Adrenal gland (tissue), 19 donors: ENCODE measurements at places on chromosomes 1 and 21. TPM values are rescaled to one million over a fixed set of nuclear protein-coding genes. Genes with fewer than 3 reads are reported as not detected.

Gene OR2T29
- not detected for total RNA-seq

Gene C1orf210
- not detected for total RNA-seq

Gene OR2T11
- total RNA-seq, result not detected

Gene GRIK1
- total RNA-seq, result 17.2 TPM

Gene GIPC2
- total RNA-seq, result 30.9 TPM

Gene TMEM200B
- 5.2 TPM for total RNA-seq

GRCh38 chr1:3642919-3643675, 6.8 kb downstream of the WRAP73 start:
- DNase-seq, result no peak

GRCh38 chr1:198678301-198678836, 39.5 kb downstream of the PTPRC start:
- DNase-seq, result no peak

DNA sequence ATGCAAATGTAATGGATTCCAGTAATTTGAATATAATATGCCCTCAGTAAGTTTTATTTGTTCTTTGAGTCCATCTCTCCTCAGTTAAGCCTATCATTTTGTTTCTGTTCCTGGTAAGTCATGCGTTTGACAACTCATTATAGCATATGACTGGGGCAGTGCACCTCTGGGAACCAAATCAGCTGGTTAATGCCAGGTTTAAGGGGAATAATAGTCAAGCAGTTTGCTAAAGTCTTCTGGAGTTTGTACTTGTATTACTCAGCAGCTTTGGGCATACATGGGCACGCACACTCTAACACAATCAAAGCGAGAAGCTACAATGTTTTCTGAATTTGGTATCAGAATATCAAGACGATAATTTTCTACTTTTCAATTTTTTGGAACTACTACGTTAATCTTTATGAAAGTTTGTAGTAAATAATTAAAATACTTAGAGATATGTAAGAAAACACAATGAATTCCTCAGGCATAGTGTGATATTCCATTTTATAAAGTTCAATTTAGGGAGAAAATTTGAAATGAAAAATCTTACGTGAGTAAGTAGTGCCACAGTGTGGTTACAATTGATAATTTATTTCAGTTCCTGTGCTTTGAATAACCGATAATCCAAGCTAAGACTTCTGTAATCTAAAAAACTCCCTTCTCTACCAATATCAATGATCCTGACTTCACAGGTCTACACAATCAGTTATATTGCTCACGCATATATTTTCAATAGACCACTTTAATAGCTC, 43.8 kb upstream of the KCTD3 start:
- no peak for DNase-seq

DNA sequence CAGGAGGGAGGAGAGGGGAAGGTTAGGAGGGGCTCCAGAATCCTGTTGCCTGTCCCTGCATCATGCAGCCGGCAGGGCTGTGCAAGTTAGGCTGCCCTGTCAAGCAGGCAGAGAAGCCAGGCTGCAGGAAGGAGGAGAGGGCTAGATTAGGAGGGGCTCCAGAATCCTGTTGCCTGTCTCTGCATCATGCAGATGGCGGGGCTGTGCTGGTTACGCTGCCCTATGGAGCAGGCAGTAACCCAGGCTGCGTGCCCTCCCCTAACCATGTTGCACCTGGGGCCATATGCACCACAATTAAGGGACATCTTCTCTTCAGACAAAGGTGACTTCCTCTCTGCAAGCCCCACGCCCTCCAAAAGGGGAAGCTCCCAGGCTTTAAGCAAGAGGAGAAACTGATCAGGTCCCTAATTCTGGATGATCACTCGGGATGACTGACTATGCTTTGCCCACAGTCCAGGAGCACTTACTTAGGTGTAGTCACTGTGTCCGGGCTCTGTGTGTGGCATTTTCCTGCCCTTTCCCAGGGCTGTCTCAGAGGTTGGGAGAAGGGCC, 457.4 kb downstream of the SETD4 start:
- no peak for DNase-seq

- DNase-seq, result no peak
Measured at GRCh38 chr1:203143641-203144040, 16.1 kb downstream of the ADORA1 start.

DNA sequence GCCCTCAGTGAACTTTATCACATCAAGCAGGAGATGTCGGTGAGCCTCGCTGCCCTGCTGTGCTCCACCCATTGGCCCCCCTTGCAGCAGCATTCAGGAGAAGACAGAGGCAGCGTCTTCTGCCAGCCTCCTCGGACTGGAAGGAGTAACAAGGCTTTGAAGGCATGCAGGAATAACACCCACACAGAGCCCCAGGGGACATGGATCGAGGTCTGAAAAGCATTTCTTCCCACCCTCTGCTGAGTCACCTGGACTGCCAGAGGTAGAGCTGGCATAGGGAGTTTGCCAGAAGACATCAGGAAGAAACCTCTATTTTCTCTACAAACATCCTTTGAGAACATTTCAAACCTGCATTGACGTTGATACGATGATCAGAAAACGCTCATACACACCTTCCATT, 42.9 kb downstream of the COL18A1 start:
- DNase-seq, result no peak

DNA sequence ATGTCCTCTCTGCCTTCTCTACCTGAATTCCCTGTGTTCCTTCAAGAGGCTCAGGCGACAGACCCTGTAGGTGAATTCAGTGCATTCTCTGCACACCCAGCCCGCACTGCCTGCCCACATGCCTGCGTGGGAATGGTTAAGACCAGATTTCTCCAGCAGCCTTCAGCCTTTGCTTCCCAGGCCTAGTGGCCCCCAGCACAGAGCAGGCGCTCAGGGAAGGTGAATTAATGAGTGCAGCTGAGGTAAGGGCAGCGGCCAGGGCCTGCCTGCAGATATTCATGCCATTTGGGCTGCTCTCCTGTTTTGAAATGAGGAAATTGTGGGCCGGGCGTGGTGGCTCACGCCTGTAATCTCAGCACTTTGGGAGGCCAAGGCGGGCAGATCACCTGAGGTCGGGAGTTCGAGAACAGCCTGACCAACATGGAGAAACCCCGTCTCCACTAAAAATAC, 45.5 kb downstream of the IER5 start:
- no peak for DNase-seq

DNA sequence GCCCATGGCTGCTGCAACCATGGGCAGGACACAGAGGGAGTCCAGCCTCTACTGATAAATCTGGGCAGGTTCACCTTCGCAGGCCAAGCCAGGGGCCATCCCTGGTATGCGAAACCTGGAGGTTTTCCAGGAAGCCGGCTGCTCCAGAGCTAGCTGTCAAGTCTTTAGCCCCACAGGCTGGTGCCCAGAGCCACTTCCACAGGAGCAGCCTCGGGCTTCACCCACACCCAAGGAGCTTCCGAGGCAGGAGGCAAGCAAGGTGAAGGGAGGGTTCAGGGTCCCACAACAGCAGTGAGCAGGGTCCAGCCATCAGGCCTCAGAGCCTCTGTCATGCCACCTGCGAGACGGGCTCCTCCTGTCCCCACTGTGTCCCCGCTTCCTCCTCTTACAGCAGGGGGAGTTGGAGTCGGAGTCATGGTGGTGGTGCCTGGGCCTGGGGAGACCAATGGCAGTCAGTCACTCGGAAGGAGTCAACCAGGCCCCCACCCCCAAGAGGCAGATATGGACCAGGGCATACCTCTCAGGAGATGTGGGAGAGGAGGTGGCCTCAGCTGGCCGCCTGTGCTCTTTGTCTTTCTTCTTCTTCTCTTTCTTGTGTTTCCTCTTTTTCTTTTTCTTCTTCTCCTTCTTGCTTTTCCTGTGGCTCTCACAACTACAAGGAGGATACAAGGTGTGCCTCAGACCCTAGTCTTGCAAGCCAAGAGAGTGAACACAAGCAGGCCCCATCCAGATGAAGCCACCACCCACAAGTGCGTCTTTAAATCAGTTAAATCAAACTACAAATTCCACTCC, 2.1 kb downstream of the C1orf35 start:
- DNase-seq, result no peak

DNA sequence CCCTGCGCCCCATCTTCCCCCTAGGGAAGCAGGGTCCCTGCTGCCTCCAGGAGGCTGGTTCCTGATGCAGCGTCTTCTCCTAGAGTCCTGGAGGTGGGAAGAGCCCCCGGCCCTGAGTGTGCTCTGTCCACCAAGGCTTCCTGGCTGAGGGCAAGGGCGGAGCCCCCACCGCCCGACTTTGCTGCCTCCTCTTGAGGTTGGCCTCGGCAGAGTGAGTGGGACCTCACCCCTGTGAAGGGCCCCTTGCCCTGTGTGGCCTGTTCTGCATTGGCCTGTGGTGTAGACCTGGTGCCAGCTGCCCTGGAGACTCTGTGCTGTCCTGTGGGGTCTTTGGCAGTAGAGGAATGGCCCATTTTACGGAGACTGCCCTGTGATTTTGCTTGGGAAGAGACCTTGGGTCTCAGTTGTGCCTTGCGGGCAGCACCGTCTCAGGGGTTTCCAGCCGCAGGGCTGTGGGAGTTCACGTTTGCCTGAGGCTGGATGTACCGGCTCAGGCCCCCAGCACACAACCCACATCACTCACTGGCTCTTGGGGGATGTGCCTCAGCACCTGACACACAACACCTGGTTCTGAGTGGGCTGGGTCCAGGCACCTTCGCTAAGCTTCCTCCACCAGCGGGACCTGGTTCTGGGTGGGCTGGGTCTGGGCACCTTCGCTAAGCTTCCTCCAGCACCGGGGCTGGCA, 73.6 kb downstream of the SKI start:
- DNase-seq, result no peak

GRCh38 chr1:185045814-185046492, 595 bp downstream of the RNF2 start:
- peak; percentile 38 for DNase-seq

DNA sequence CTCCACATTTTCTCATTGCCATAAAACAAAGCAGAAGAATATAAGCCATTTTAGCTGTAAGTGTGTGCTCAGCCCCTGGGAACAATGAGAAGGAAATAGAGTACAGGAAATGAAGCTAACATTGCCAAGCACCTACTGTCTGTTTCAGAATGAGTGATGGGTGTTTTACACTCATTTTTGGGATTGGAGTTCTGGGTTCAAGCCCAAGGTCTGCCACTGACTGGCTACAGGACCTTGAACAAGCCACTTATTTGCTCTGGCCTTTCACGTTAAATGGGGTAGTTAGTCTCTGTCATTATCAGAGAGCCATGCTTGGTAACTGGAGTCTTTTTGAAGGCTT, 80.7 kb upstream of the KAZN start:
- DNase-seq, result no peak

- DNase-seq, result no peak
Measured at GRCh38 chr1:30418061-30418938, 305.1 kb downstream of the MATN1 start.

DNA sequence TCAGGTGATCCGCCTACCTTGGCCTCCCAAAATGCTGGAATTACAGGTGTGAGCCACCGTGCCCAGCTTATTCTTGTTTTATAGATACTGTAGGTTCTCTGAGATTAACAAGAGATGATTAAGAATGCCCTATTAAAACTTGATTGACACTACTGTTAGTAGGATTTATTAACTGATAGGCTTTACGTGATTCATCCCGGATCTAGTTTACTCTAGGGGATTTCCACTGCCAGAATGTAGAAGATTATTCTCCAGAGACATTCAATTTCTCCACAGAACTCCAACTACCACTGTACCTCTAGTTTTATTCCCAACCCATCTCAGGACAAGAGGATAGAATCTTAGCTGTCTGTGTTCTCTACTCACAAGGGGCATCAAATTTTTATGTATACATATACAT, 26.3 kb upstream of the RBM34 start:
- DNase-seq, result no peak

- DNase-seq, result no peak
Measured at GRCh38 chr1:1421907-1422464, 910 bp upstream of the ANKRD65 start.
